ENCODE measurements at places on chromosomes 5 and 9. TPM values are rescaled to one million over a fixed set of nuclear protein-coding genes. Genes with fewer than 3 reads are reported as not detected.

SLIT3 gene
- total RNA-seq = 61.9 TPM

GRCh38 chr5:56673171-56673570 is 142.2 kb upstream of the MAP3K1 start:
- no peak overlapping the region for H3K27ac ChIP-seq
- no peak for DNase-seq
- H3K27me3 ChIP-seq = no peaks in the 10 kb centered on the region
- no peak overlapping the region for H3K4me3 ChIP-seq
- H3K36me3 ChIP-seq = no peaks in the 10 kb centered on the region

DNA sequence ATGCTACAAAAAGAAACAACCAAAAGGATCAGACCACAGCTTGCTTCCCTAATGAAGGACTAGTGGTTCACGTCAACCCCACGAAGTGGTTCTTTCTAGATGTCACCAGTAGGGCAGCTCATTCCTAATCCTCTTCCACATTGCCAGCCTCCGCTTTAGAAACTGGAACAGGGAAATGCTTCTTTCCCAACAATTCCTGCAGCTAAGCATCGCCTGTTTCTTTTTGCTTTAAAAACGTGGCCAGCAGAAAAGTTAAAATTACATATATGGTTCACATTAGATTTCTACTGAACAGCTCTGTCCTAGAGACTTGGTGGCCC is 100.2 kb downstream of the MTX3 start:
- peaks cover 15% of the 10 kb centered on the region for H3K27me3 ChIP-seq
- H3K36me3 ChIP-seq = no peaks in the 10 kb centered on the region
- no peak overlapping the region for H3K4me3 ChIP-seq
- no peaks in the 10 kb centered on the region for H3K4me1 ChIP-seq
- H3K27ac ChIP-seq = no peak overlapping the region
- no peak for DNase-seq

NR4A3 gene
- 1.4 TPM for total RNA-seq

DNA sequence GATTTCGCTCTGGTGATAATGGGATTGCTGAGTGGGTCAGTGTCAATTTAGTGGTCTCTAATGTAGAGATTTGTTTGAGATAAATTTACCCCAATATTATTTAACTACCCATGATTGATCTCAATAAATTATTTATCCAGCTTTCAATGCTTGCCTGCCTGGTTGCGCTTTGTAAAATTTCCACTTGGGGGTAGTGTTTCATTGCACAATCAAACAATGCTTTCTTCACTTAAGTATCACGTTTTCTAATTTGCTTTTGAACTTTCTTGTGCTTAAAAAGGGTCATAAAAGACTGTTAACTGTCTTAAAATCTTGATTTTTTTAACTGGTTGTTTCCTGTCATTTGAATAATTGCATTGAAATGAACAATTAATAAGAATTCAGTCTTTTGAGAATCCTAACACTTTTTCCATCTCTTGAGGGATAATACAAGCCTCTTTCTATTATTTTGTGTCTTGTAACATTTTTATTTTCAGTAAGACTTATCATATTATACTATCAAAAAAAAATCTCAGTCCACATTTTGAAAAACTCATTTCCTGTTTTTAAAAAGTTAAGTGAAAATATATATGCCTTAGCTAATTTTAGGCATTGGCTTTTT is 18.7 kb downstream of the HSD17B4 start:
- no peaks in the 10 kb centered on the region for H3K36me3 ChIP-seq
- H3K4me3 ChIP-seq = no peak overlapping the region
- DNase-seq = peak; percentile 56
- H3K4me1 ChIP-seq = peaks cover 3% of the 10 kb centered on the region

GRCh38 chr5:134085411-134085810 is 29.1 kb upstream of the TCF7 start:
- H3K4me3 ChIP-seq = no peak overlapping the region
- H3K27me3 ChIP-seq = 0 out of 2 replicates have a peak, but pooled peaks cover 6% of the 10 kb centered on the region
- H3K36me3 ChIP-seq = no peaks in the 10 kb centered on the region
- DNase-seq = no peak

- no peaks in the 10 kb centered on the region for H3K36me3 ChIP-seq
- DNase-seq = peak; percentile 78
- peaks cover 6% of the 10 kb centered on the region for H3K4me1 ChIP-seq
- no peaks in the 10 kb centered on the region for H3K27me3 ChIP-seq
- peak overlapping the region; percentile 67 for H3K27ac ChIP-seq
- H3K4me3 ChIP-seq = peak overlapping the region; percentile 96
Measured at GRCh38 chr9:129109952-129110739, 447 bp downstream of the CRAT start.

GRCh38 chr5:135867599-135867998 is 28.0 kb downstream of the IL9 start:
- H3K36me3 ChIP-seq = no peaks in the 10 kb centered on the region
- H3K4me3 ChIP-seq = no peak overlapping the region
- H3K27me3 ChIP-seq = peaks cover 22% of the 10 kb centered on the region
- no peaks in the 10 kb centered on the region for H3K4me1 ChIP-seq
- H3K27ac ChIP-seq = no peak overlapping the region

GRCh38 chr5:147644460-147644859 is 134.6 kb upstream of the DPYSL3 start:
- peaks cover 10% of the 10 kb centered on the region for H3K27me3 ChIP-seq
- DNase-seq = no peak
- no peak overlapping the region for H3K27ac ChIP-seq

- no peaks in the 10 kb centered on the region for H3K27me3 ChIP-seq
- no peak overlapping the region for H3K27ac ChIP-seq
- no peaks in the 10 kb centered on the region for H3K36me3 ChIP-seq
- no peak for DNase-seq
Measured at GRCh38 chr5:11191673-11192072, 430.6 kb upstream of the DAP start.

- peaks cover 21% of the 10 kb centered on the region for H3K36me3 ChIP-seq
- no peaks in the 10 kb centered on the region for H3K27me3 ChIP-seq
- H3K4me3 ChIP-seq = no peak overlapping the region
- peaks cover 15% of the 10 kb centered on the region for H3K4me1 ChIP-seq
- no peak for DNase-seq
Measured at GRCh38 chr9:75142202-75142601, 53.9 kb downstream of the OSTF1 start.

GRCh38 chr9:11779971-11780370 is 913.2 kb upstream of the TYRP1 start:
- H3K27ac ChIP-seq = no peak overlapping the region
- no peaks in the 10 kb centered on the region for H3K4me1 ChIP-seq
- no peaks in the 10 kb centered on the region for H3K36me3 ChIP-seq
- H3K27me3 ChIP-seq = no peaks in the 10 kb centered on the region

GRCh38 chr9:35519692-35520363 is 29.9 kb downstream of the RUSC2 start:
- H3K27me3 ChIP-seq = no peaks in the 10 kb centered on the region
- H3K27ac ChIP-seq = peak overlapping the region; percentile 98
- DNase-seq = peak; percentile 59
- H3K36me3 ChIP-seq = no peaks in the 10 kb centered on the region

DNA sequence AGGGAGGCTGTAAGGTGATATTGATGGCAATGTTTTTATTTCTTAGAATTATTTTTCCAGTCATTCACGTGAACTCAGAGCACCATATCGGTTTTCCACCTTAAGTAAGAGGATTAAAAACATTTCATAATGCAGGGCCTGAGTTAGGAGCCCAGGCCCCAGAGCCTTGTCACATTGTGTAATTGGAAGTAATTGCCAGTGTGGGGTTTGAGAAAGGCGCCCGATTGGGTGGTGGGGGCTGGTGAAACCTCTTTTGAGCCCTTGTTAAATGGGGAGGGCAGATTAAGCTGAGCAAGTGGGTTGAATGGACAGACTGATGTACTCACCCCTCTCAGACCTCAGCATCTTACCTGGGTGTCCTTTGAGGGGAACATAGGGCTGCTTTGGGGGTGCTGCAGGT is 116.7 kb upstream of the PITX1 start:
- no peak overlapping the region for H3K27ac ChIP-seq
- no peaks in the 10 kb centered on the region for H3K27me3 ChIP-seq
- H3K36me3 ChIP-seq = no peaks in the 10 kb centered on the region
- H3K4me1 ChIP-seq = no peaks in the 10 kb centered on the region
- DNase-seq = no peak

DNA sequence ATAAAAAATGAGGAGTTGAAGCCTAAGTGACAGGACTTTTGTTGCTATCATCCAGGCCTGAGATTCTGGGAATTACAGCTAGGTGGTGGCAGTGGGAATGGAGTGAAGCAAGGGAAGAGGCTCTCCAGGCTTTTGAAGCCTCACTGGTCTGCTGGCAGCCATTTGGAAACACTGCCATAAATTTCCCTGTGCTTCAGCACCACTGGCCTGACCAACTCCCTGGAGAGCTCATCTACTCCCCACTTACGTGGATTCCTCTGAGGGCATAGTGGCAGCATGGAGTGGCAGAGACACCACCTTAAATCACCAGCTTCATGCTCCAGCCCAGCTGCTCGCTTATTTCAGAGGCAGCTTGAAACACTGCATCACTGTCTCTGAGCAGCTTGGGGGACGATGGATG is 518.2 kb downstream of the TLR4 start:
- DNase-seq = no peak
- no peaks in the 10 kb centered on the region for H3K36me3 ChIP-seq
- no peaks in the 10 kb centered on the region for H3K4me1 ChIP-seq
- no peak overlapping the region for H3K27ac ChIP-seq
- H3K4me3 ChIP-seq = no peak overlapping the region

GRCh38 chr9:129936222-129936621 is 101.0 kb downstream of the USP20 start:
- peaks cover 63% of the 10 kb centered on the region for H3K4me1 ChIP-seq
- DNase-seq = no peak
- no peak overlapping the region for H3K27ac ChIP-seq
- H3K4me3 ChIP-seq = no peak overlapping the region

GRCh38 chr5:14581891-14582796 is 552 bp downstream of the OTULINL start:
- no peaks in the 10 kb centered on the region for H3K36me3 ChIP-seq
- H3K4me3 ChIP-seq = peak overlapping the region; percentile 62
- DNase-seq = peak; percentile 58
- no peaks in the 10 kb centered on the region for H3K4me1 ChIP-seq

- no peaks in the 10 kb centered on the region for H3K27me3 ChIP-seq
- H3K4me1 ChIP-seq = peaks cover 5% of the 10 kb centered on the region
- DNase-seq = no peak
- H3K4me3 ChIP-seq = no peak overlapping the region
- H3K27ac ChIP-seq = no peak overlapping the region
- no peaks in the 10 kb centered on the region for H3K36me3 ChIP-seq
Measured at GRCh38 chr9:18349530-18349929, 124.4 kb upstream of the ADAMTSL1 start.

SPATA31A3 gene
- not detected for total RNA-seq

ZBTB43 gene
- total RNA-seq = 8.5 TPM

DNA sequence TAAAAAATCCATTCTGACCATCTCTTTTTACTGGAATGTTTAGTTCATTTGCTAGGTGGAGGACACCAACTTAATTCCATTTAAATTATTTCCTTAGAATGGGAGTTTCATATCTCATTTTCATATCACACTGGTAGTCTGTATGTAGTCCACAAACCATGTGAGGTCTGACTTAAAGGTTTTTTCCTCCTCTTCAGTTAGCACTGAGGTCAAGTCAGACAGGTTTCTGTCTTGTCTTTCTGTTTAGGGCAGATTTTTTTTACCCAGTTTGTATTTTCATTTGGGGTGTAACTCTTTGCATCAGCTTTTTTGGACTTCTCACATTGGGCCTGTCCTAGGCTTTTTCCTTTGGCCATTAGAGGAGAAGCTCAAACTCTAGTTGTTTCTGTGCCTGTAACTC is 75.3 kb downstream of the RANBP17 start:
- DNase-seq = no peak
- H3K27me3 ChIP-seq = no peaks in the 10 kb centered on the region
- no peak overlapping the region for H3K4me3 ChIP-seq
- H3K27ac ChIP-seq = no peak overlapping the region
- no peaks in the 10 kb centered on the region for H3K4me1 ChIP-seq
- no peaks in the 10 kb centered on the region for H3K36me3 ChIP-seq

PDLIM4 gene
- 84.4 TPM for total RNA-seq

ZBED3 gene
- total RNA-seq = 0.54 TPM

GRCh38 chr5:96257904-96258303 is 175.1 kb downstream of the PCSK1 start:
- peak; percentile 89 for DNase-seq
- peak overlapping the region; percentile 13 for H3K4me3 ChIP-seq
- no peaks in the 10 kb centered on the region for H3K27me3 ChIP-seq
- no peaks in the 10 kb centered on the region for H3K36me3 ChIP-seq
- peaks cover 72% of the 10 kb centered on the region for H3K4me1 ChIP-seq

SLCO4C1 gene
- total RNA-seq = not detected

GRCh38 chr9:113770396-113770795 is 105.7 kb upstream of the ZNF618 start:
- H3K27ac ChIP-seq = no peak overlapping the region
- H3K4me3 ChIP-seq = no peak overlapping the region
- H3K27me3 ChIP-seq = peaks cover 75% of the 10 kb centered on the region
- DNase-seq = no peak

Measured in GM23248 (cell line).